Activated CD4-positive, alpha-beta T cell treated with anti-CD3 and anti-CD28 coated beads, Interleukin-2, amount 10 ng/mL, durations not matched to agents 24 days and 14 days (primary cell): ENCODE measurements at places on chromosomes 5 and 9. TPM values are rescaled to one million over a fixed set of nuclear protein-coding genes. Genes with fewer than 3 reads are reported as not detected.

The ANKDD1B gene
- 0.36 and 0.40 TPM in 2 replicates for total RNA-seq

The KCNV2 gene
- total RNA-seq: not detected in 2 replicates

The IFNA10 gene
- total RNA-seq: not detected in 2 replicates

GRCh38 chr9:93658184-93658925 lies 82.0 kb downstream of the PHF2 start:
- no peaks in the 10 kb centered on the region for H3K27me3 ChIP-seq
- no peak for DNase-seq
- no peak overlapping the region for H3K27ac ChIP-seq
- H3K4me1 ChIP-seq: no peaks in the 10 kb centered on the region
- H3K36me3 ChIP-seq: peaks cover 17% of the 10 kb centered on the region

DNA sequence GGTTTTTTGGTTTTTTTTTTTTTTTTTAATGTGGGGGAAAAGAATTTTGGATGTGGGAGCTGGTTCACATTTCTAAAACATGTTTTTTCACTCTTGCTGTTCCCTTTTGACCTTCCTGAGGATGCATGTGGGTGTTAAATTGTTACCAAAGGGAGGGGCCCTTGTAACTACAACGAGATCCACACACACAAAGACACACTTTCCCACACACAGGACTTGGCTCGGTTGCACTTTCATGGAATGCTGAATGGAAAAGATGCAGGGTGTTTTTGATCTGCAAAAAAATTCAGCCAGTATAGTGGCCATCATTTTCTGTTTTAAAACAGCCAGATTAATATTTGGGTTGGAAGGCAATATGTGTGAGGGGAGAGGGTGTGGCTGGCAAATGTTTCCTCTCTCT lies 576.9 kb downstream of the EBF1 start:
- no peaks in the 10 kb centered on the region for H3K27me3 ChIP-seq
- H3K36me3 ChIP-seq: no peaks in the 10 kb centered on the region
- H3K4me3 ChIP-seq: no peak overlapping the region
- H3K27ac ChIP-seq: no peak overlapping the region
- no peaks in the 10 kb centered on the region for H3K4me1 ChIP-seq
